ENCODE measurements at places on chromosomes 12 and 14.

DNA sequence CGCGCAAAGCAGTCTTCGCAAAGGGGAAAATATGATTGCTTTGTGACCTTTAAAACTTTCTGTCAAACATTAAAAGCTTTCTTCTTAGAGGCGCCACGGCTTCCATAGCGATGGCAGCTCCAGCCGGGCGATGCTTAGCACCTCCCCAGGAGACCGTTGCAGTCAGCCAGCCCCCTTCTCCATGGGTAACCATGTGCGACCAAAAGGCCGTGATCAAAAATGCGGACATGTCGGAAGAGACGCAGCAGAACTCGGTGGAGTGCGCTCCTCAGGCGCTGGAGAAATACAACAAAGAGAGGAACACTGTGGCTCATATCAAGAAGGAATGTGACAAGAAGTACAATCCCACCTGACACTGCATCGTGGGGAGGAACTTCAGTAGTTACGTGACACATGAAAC lies 12.7 kb upstream of the STON2 start:
- DNase-seq: no peak

DNA sequence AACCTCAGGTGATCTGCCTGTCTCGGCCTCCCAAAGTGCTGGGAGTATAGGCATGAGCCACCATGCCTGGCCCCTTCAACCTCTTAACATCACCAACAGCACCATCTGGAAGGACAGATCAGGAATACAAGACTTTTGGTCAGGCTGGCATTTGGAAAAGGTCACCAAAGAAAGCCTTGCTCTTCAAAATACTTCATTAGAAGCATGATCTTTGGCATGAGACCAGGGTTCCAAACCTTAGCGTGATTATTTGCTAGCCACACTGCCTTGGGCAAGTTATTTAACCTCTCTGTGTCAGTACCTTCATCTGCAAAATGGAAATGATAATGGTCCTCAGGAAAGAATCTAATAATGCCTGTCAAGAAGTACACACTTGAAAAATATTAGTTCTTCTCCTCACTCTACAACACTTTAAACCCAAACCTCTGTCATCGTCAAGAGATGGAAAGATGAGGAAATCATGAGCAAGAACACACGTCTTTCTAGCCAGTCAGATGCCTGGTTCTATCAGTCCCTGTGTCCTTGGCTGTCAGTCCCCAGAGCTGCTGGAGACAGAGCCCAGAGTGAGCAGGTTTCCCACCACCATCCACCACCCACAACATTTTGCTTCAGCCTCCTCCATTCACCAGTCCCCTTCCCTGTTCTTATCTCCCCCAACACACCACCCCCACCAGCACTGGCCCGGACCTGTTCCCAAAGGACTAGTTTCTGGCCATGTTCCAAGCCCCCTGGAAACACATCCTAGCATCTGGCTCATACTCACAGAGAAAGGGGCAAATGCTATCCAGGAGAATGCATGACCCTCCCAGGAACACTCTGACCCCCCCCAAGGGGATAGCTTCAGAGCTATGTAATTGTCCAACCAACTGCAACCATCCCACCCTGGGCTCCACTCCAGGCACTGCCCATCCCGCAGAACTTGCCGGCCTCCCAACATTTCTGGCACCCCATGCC lies 2.0 kb downstream of the ADCY6 start:
- DNase-seq: no peak

DNA sequence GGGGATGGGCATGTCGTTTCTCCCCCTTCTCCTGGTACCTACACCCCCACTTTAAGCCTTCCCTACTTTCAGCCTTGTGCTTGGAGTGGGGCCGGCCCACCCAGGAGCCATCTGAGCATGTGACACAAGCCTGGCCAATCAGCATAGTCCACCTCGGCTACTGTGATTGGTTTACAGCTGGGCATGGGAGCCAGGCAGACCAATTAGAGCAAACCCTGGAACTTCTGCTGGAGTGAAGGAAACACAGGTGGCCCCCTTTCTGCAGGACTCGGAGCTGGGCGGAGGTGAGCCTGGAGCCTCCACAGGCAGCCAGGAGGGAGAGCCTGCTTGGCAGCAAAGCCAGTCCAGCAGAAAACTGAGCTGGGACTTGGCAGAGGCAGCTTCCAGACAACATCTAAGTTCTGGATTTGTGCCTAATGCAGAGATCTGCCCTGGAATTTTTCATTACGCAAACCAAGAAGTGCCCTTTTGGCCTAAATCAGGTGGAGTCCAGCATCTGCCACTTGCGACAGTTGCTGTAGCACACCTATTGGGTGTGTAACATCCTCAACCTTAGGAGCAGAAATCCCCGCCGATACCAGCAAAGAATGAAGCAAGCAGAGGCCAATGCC lies 59.5 kb downstream of the SCARB1 start:
- no peak for DNase-seq

DNA sequence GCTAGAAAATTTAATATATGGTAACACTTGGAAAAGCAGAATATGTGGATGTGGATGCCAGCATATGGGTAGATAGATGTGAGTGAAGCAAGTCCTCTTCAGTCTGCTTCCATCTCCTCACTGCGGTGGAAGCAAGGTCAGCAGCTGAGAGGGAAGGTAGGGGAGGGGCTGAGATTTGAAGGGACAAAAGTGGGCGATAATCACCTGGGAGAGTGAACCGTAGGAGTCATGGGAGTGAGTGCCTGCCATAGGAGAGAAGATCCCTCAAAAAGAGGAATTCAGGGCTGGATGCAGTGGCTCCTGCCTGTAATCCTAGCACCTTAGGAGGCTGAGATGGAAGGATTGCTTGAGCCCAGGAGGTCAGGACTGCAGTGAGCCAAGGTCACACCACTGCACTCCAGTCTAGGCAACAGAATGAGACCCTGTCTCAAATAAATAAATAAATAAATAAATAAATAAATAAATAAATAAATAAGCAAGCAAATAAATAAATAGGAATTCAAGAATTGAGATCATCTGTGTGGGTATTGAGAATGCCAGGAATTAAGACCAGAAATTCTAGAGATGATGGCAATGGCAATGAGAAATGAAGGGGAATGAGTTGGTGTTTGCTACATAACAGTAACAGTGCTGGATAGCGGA lies 123.4 kb downstream of the BICD1 start:
- no peak for DNase-seq

- no peak for DNase-seq
Measured at GRCh38 chr12:71602761-71603577, 60.7 kb downstream of the ZFC3H1 start.

DNA sequence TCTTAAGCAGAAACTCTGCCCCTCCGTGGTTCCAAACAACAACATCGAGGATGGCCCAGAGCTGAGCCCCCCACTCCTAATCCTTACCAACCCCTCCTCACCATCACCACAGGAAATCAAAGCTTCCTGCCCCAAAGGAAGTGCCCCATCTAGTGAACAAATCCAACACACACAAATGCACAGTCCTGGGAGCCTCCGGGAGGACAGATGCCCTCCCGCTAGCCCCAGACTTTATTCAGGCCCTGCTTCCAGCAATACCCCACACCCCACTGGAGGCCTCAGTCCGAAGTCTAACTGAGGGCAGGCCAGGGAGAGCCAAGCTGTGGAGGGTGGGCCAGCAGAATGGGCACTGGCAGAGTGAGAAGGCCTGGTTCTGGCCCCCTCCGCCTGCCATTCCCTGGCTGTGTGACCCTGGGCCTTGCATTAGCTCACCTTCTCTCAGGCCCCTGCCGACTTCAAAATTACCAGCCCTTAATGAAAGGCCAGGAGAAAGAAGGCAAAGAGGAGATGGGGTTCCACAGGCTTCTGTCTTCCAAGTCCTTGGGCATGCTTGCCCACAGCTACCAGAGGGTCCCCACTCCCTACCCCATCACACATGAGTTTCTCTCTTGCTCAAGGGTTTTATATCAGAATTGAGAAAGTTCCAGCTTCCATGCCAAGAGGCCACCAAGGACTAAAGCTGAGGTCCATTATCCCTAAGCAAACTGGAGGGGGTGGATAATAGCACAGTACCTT lies 2.3 kb downstream of the HDAC7 start:
- no peak for DNase-seq

DNA sequence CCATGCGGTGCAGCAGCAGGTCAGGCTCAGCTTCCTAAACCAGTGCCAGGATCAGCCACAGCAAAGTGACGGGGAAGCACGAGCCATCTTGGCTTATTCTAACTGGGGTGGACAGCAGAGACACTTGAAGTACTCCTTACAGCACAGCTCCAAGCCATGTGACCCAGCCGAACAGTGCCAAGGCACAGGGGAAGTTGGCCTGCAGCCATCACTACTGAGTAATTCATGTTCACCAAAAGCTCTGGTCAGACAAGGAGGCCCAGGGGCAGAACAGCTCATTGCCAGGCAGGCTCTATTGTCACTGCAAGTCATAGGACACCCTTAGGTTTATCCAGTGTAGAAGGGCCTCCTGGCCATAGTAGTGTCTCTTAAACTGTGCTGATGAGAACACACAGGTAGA lies 23.4 kb upstream of the SLC35F4 start:
- DNase-seq: no peak

- DNase-seq: no peak
Measured at GRCh38 chr14:64170181-64170580, 124.0 kb downstream of the ESR2 start.

DNA sequence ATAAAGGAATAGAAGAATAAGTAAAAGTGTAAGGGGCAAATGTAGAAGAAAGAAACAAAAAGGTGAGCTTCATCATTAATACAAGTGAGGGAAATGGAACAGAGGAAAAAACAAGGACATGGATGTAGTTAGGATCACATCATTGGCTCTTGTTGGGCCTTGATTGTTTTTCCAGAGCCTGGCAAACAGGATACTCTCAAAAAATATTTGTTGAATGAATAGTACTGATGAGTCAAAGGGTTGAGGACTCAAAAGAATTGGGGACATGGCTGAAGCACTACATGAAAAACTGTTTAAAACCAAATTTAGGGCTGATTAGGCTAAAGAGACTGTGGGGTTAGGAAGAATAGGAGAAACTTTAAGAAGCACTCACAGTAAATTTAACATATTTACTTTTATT lies 11.4 kb upstream of the SRP54 start:
- DNase-seq: no peak
